ENCODE measurements at places on chromosomes 1 and 21. TPM values are rescaled to one million over a fixed set of nuclear protein-coding genes. Genes with fewer than 3 reads are reported as not detected.

Gene WDR64
- total RNA-seq = not detected

Gene SEMA6C
- total RNA-seq = 6.1 TPM

Gene AADACL3
- not detected for total RNA-seq

Gene FAM72D
- total RNA-seq = 8.3 TPM

- no peak for DNase-seq
Measured at GRCh38 chr1:6731905-6732304, 30.3 kb upstream of the DNAJC11 start.

DNA sequence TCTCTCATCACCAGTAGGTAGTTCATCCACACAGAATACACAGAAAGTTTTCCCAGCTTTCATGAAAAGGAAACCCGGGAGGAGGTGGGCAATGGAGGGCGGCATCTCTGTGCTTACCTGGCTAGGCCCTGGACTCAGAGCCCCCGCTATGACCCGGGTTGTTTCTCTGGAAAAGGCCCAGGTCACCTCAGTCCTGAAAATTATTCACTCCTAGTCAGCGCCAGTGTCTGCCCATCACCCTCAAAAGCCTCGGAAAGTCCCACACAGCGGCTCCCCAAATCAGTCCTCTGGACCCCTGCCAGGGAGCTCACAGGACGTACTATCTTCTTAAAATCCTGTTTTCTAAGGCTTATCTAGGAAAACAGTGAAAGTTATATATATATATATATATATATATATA lies 51.2 kb downstream of the TCP10L start:
- no peak for DNase-seq

DNA sequence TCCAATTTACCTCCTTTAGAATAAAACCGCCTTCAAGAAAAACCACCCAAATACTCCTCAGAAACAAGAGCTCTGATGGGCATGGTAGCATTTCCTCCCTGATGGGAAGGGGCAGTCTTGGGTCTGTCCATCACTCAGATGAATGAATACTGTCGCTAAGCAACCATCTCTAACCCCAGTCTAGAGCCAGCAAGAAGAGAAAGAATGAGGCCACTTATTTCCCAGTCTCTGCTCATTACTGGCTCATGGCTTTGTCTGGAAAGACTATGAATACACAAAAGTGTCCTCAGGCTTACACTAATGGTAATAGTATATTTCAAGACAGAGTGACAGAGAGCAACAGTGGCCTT lies 51.0 kb upstream of the F3 start:
- no peak for DNase-seq

DNA sequence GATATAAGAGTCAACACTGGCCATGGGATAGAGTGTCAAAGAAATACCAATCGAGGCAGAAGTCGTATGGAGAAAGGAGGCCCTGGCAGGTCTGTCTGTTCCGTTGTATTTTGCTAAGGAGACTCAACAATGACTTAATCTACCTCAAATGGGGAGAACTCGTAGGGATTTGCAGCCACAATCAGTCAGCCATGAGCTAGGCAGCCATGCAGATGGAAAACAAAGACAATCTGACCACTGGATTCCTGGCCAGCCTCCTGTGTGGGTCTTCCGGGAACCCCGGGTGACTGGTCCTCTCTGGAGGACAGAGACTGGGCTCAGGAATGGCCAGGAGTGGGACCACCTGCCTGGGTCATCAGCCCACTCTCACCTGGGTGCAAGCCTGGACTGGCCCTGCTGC lies 167.8 kb downstream of the ETS2 start:
- DNase-seq = no peak

GRCh38 chr1:62625415-62625814 lies 28.1 kb downstream of the ANGPTL3 start:
- no peak for DNase-seq

- no peak for DNase-seq
Measured at GRCh38 chr1:229097356-229097755, 173.6 kb upstream of the RAB4A start.

GRCh38 chr21:28257276-28257675 lies 735.4 kb downstream of the LTN1 start:
- DNase-seq = no peak

Gene AIRE
- not detected for total RNA-seq

- no peak for DNase-seq
Measured at GRCh38 chr1:36159614-36160387, 3.8 kb downstream of the MAP7D1 start.

DNA sequence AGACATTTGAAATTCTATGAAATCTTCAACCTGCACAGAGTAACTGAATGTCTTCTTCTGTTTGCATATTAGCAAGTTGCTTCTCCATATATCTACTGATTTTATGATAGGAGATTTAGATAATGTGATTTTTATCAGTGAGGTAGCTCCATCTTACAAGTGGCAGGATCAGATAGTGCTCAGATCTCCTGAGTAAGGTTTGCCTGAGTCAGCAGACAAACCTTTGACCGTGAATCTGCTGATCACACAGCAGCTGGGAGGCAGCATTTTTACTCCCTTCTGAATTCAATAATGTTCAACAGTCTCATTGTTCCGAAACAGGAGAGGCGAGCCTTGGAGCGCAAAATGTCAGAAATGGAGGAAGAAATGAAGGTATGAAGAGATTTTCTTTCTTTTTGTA lies 141.4 kb downstream of the SYT2 start:
- no peak for DNase-seq

DNA sequence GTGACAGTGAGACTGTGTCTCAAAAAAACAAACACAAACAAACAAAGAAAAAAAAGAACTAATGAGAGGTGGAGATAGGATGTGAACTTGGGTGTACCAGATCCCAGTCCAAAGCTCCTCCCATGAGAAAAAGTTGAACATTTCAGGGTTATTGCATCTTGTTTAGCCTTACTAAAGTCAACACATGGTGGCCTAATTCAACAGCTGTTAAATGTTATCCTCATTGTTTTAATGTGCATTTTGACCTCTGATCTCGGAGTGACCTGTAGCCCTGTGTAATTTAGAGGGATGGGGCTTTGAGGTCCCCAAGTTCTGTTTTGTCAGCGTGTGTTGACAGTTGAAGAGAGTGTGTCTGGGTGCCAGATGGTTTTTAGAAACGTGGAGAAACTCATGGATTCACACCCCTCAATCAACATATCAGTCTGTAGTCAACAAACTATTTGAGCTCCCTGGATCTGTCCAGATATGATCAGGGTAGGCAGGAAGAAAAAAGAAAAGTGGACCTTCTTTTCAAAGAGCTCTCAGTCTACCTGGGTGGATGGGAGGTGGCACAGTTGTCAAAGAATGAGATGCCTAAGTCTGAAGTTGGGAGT lies 34.7 kb downstream of the PTPRU start:
- DNase-seq = no peak

Gene MCOLN2
- total RNA-seq = 0.23 TPM

Gene LCE1F
- not detected for total RNA-seq

DNA sequence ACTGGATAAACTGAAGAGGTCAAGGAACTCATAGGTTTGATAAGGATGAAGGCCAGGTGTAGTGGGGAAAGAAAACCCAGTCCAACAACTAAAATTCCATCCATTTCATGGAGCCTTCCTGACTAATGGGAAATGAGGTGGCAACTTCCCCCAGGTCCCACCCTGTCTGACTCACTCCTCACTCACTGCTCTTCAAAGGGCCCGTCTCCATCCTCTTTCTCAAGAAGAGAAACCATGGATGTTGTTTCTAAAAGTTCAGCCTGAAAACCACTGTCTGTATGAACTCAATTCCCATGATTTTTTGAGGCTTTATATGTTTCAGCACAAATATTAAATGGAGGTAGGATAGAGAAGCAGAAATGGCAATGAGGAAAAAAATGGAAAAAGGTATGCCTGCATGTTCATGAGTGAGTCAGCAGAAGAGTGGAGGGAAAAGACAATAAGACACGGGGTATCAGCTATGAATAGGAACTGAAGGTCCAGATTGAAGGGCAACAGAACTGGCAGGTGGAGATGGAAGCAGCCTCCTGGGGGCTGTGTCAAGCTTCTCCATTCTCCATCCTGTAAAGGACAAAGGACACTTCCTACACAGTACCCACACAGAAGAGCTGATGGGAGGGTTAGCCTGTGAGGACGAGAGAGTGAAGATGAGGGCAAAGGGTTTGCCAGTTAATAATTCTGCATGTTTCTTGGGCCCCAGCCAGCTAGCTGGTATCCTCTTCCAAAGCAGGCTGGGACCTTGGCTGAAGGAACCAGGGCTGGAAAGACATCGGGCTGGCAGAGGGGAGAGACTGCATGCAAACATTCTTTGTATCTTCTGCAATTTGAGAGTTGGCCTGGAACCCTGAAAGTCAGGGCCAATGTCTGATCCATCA lies 5.5 kb upstream of the ELOVL1 start:
- peak; percentile 68 for DNase-seq

Gene CLEC20A
- total RNA-seq = not detected

Gene SYDE2
- total RNA-seq = 10.3 TPM

Data from PC-9 (cell line).